ENCODE measurements at places on chromosomes 3 and 15.

GRCh38 chr15:32723171-32723948 is 5.6 kb downstream of the GREM1 start:
- no peak for DNase-seq

DNA sequence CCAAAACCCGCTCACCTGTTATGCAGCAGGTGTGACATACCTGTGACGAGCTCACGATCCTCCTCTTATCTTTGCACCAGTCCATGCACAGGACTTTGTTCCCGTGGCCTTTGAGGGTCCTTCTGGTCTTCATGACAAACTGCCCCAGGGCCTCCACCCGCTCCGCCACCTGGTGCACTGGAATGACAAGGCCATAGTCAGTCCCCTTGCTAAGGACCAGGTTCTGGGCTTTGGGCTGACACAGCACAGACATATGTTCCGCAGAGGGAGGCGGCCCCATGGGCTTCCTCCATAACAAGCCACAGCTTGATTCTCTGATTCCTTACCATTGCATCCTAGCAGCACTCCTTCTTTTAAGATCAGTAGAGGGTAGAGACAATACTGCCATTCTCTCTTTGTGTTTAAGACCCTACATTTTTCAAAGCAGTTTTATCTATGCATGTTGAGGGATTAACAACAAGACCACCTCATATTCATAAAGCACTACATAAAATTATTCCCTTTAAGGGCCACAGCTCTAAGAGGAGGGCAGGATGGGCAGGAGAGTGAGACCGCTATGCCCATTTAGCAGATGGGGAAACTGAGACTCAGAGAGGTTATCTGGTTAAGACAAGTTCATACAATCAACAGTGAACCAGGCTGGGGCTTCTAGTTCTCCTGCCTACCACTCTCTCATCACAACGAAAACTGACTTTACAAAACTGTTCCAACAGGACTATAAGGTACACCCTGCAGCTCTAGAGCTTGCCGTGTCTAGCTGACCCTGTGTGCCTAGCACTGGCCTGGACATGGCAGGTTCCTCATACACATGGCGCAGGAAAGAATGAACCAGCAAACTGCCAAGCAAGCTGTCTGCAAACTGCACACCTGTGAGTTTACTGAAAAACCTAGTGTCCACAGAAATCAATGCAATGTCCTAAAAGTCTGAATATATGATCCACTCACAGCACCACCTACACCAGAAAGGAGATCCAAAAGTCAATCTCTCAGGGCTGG is 37.0 kb downstream of the GNB5 start:
- DNase-seq: no peak

DNA sequence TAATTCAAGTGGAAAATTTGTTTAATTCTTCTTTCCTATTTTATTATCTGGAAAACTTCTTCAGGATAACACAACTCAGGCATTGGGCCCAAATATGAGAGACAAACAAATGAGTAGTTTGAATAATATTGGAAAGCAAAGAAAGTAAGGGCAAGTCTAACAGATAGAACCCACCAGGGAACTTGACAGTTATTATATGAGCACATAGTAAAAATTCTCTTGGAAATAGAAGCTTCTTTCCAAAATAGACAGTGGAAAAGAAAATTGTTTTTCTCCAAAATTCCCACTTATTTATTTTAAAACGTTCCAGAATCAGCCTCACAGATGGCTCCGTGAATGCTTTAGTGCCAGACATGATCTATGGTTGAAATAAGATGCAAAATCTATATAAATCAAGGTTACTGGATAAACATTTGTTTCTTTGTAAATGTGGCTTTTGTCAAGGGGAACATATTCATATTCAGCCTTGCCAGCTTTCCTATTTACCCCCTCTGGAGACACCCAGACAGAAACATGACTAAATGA is 23.9 kb downstream of the LDHAL6B start:
- DNase-seq: no peak

DNA sequence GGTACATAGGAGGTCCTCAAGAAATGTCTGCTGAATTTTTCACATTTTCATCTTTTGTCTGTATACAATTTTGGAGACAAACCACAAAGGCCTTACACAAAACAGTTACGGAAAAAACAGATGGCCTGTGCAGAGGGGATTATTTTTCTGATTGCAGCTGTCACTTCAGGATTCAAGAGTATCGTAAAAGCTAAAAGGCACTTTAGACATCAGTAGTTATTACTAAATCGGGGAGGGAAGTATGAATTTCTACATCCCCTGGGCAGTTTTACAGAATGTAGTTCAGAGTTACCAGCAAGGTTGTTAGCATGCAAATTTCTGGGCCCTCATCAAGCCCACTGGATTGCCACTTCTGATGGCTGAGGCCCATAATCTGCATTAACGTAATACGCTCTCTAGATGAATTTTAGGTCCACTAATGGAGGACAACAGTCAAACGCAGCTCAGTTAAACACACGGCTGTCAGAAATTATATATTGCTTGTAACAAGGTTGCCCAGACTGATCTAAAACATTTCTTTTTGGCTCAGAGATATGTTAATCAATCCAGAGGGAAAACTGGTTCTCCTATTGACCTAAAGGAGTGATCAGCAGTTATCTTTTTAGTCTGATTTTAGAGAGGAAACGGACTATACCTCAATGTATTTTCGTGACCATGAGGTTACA is 1.1 kb downstream of the RIOX2 start:
- no peak for DNase-seq

- DNase-seq: no peak
Measured at GRCh38 chr3:143210141-143210540, 90.6 kb downstream of the CHST2 start.

DNA sequence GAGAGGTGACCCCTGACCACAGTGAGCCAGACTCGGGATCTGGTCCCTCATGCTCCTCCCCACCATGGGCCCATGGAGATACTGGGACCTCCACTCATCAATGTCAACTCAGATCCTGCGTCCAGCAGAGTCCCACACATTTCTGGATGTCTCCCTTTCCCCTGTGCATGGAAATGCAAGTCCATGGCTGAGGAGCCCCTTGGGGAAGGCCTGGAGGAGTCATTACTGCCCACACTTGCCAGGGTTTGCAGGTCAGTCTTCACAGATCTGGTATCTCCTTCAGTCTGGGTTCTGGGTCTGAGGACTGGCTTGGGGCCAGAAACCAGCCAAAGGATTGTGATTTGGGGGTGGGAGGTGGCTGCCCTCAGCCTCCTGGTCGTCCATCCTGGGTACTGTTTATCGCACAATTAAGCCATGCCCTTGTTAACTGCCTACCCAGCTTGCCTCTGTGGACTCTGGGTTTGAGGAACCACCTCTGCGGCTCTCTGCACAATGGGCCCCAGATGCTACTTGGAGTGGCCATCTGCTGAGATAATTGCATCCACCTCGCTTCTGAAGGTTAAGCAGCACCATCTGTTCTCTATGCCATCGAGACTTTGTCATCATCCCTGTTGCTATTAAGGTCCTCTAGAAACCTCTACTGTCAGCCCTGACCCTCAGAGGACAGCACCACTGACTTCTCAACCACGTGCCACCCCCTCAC is 49.9 kb upstream of the KLF13 start:
- no peak for DNase-seq

- no peak for DNase-seq
Measured at GRCh38 chr3:153410517-153410916, 248.5 kb downstream of the RAP2B start.

- DNase-seq: no peak
Measured at GRCh38 chr15:49428409-49429095, 5.5 kb downstream of the FGF7 start.

- no peak for DNase-seq
Measured at GRCh38 chr3:157578181-157578580, 75.0 kb upstream of the VEPH1 start.

- DNase-seq: no peak
Measured at GRCh38 chr3:182605882-182606611, 187.3 kb upstream of the ATP11B start.

DNA sequence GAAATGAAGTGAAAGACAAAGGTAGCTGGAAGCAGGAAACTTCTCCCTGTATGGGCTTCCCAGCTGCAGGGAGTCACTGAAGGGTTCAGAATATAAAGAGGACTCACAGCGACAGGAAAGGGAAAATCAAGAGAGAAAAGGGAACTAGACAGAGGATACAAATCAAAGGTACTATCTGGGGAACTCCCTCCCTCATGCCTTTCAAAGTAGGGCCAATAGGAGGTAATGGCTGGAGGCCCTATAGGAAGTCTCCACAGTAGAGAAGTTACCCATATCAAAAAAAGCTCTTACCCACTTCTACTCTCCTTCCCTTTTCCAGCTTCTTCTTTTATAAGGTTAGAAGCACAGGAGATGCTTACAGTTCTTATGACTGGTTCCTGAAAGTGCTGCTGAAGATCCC is 43.5 kb downstream of the FMN1 start:
- DNase-seq: no peak

DNA sequence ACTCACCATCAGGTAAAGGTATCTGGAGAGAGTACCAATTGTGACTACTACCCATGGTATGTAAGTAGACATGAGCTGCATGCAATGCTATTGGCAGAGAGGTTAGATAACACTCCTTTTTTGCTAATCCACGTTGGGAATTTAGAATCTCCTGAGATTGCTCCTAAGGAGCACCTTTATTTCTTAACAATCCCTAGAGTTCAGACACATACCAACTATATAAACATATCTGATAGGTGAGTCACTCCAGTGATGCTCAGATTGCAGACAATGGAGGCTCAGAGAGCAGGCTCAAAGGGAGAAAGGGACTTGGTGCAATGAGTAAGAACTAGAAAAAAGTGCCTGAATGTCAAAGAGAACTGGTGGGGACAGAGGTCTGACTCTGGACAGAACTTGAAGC is 47.0 kb upstream of the LRRFIP2 start:
- DNase-seq: no peak

Measured in central memory CD4-positive, alpha-beta T cell (primary cell).